KBM-7 (cell line): ENCODE measurements at places on chromosomes 1 and 21.

- DNase-seq: no peak
These were observed 114.5 kb downstream of the OMA1 start for GRCh38 chr1:58431901-58432620.

DNA sequence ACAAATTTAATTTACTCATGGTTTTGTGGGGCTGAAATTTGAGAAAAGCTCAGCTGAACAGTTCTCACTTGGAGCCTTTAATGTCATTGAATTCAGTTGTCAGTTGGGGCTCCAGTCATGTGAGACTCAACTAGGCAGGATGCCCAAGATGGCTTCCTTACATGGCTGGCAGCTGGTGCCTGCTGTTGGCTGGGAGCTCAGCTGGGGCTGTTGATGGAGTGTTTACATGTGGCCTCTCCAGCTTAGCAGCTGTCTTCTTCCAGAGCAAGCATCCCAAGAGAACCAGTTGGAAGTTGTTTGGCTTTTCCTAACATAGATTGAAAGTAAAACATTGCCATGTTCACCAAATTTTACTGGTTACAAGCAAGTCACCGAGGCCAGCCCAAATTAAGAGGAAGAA, 81.8 kb upstream of the KCNA3 start:
- no peak for DNase-seq

DNA sequence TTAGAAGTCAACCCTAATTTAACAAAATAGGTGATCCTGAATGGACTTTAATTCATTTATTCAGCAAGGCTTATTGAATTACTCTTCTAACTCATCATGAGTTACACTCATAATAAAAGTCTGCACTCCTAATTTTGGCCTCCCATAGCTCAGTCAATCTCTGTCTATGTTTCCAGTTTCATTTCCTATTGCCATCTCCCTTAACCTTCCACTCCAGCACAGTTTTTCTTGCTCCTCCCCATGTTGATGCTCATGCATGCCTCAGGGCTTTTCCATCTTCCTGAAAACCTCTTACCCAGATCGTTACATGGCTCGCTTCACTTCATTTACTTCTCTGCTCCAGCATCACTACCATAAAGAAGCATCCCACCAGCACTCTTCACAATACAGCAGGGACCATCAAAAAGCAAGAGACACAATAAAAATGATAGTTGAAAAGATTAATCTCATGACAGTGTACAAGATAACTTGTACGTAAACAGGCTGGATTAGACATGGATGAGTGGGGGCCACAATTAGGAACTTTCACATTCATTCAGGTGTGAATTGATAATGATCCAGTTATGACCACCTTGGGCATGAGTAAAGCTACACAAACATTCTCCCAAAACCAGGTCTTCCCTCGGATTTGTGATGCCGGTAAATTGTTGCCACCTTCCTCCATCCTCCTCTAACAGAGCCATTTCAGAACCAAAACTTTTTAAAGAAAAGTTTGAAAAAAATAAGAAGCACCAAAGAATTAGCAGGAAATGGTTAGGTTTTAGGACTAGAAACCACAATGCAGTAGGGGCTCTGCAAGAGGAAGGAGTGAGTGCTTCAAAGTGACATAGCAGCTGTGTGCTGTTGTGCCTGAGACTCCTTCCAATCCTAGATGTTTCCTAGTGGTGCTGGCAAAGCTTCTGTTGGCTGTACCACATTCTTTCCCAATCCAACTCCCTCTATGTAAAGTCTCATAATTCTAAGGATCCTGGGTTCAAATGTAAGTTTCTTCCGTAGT, 89.8 kb downstream of the OLFML2B start:
- DNase-seq: peak; percentile 30

DNA sequence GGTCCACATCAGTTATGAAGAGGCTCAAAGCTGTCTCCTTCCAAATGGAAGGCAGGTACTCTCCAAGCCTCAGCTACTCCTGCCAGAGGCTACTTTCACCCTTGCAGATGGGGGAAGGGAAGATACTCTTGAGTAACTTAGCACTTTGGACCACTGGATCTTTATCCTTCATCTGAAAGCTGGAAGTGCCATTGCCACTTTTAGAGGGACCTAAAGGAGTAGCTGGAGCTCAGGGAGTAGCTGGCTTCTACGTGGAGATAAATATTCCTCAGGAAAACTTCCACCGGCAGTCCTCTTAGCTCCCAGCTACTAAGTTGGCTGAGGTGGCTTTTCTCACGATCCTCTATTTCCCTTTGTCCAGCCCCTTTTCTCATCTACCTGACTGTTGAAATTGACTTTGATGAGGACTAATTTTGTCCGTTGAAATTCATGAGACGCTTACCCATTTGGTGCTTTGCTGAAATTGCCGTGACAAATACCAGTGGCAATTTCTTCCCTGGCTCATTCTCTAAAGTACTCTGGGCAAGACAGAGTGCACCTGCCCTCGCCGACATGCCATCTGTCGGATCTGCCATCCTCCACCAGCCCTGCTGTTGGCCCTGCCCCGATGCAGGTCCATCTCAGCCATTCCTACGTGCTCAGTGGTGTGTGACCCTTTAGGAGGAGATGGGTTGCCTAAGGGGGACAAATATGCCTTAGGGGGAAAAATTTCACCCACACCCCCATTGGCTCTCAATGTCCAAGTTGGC, 13.6 kb downstream of the IGSF21 start:
- DNase-seq: no peak

DNA sequence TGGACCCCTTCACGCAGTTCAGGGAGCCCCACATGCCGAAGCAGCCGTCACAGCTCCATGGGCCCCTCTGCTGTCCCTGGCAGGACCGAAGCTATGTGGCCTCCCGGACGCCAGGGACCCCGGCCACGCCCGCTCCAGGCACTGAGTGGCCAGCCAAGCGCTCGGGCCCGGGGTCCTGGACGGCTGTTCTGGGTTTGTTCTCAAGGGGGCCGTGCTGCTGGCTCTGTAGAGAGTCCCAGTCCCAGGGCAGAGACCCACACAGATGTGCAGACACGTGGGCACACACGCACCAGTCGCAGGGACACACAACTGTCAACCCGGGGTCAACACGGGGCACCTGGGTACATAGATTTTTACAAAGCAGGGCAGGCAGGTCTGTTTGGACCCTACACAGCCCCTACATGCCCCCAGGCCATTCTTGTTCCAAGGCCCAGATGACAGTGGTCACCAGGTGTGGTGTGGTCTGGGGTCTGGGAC, 6.7 kb downstream of the B3GALT6 start:
- no peak for DNase-seq

- no peak for DNase-seq
These were observed 283.0 kb downstream of the LRRIQ3 start for GRCh38 chr1:73914951-73915350.

- no peak for DNase-seq
These were observed 176.0 kb upstream of the NRIP1 start for GRCh38 chr21:15240848-15241247.

DNA sequence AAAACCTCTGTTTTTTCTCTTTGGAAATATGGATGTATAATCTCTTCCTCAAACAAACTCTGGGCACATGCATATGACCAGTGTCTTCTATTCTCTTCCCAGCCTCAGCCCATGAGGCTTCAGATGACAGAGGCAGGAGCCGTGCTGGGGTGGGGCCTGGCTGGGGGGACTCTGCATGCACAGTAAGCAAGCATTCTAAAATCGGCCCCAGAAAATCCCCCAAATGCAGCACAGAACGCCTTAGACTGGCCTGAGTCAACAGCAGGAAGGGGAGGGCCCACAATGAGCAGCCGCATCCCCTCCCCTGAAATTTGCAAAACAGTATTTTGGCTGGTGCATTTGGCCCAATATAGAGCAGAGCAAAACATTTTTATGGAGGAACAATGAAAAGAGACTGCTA, 47.8 kb downstream of the ITPKB start:
- no peak for DNase-seq

DNA sequence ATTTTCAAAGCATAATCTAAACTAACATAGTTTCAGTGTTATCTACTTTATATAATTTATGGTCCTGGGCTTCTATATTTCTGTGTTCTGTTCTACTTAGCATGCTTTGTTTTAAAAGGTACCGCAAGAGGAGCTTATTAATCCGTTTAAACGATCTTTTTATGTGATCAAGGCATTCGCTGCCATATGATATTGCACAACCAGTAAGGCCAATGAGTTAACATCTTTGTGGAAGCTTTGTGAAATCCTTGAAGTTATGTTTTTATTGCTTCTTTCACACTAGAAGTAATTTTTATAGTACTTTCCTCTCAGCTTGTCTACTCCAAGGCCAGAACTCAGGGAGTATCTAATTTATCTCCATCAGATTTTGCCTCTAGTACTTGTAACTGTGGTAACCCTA, 8.9 kb downstream of the LRRC8C start:
- DNase-seq: no peak

DNA sequence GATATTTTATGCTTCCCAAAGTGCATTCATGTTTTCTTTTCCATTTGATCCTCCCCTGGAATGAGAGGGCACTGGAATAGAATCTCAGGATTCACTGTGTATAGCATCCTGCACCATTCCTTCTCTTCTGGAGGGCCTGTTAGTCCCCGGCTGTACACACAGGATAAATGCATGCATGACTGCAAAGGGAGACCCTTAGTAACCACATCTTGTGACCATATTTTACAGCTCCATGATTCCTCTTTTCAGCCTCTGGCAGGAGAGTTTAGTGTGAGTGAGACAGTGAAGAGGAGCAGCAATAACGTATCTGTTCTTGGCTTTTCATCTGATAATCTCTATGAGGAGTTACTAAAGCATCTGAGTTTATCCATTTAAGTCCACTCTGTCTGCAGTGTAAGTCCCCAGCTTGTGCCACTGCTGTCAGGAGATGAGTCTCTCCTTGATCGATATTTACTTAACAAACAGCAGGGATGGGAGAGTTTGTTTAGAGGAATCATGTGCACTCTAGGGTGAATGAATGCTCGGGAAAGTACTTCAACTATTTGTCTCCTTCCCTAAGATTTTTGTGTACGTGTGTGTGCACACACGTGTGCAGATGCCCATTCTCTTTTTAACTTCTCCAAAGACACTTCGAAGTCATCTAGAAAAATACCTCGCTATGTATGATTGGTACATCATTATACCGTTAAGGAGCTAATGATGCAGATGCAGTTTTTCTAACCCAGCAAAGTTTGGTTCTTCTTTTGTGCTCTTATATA, 41.1 kb downstream of the PROX1 start:
- no peak for DNase-seq

- no peak for DNase-seq
These were observed 10.3 kb downstream of the FBXO28 start for GRCh38 chr1:224124220-224124619.

DNA sequence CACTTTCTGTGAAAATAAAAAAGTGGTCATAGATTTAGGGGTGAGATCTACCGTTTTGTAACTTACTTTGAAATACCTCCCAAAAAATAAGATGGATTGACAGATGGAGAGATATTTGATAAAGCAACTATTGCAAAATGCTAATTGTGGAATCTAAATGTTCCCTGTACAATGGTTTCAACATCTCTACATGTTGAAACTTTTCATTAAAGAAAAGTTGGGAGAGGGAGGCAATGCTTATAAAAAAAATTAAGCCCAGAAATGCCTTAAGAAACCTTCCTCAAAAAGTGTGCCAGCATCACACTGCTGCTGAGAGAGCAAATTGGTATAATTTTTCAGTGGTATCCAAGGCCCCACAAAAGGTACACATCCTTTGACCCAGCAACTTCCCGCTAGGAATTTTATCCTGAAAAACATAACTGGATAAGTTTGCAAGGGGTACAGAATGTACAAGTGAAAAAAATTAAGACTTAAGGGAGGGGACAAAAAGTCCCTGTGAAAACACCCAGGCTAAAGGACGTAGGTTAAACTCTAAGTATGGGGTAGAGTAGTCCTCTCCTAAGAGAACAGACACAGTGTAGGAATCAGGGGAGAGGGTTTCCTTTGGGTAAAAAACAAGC, 84.3 kb downstream of the TGFBR3 start:
- no peak for DNase-seq

GRCh38 chr1:154641534-154641933, 33.5 kb upstream of the ADAR start:
- no peak for DNase-seq

DNA sequence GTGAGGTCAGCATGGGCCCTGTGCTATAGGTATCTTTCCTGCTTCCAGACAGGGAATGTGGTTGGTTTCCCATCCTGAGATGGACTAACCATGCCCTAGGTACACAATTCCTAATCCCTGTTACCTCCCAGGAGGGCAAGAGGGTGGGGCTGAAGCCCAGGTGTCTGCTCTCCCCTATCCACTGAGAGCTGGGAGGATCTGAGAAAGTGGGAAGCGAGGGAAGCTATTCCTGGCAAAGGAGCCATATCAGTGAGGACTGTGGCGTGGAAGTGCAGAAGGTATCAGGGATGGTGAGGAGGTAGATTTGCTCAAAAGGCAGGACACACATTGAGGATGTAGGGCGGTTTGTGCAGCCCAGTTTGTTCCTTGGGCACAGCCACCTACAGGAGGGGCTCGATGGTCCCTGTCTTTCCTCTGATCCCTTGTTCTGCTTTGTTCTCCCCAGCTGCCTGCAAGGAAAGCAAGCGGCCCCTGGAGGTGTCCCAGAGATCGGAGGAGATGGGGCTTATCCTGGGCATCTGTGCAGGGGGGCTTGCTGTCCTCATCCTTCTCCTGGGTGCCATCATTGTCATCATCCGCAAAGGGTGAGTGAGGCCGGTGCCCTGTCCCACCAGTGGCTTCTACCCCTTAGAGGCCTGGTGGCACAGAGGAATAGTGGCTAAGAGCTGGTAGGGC, 48.1 kb downstream of the PTPRU start:
- no peak for DNase-seq

DNA sequence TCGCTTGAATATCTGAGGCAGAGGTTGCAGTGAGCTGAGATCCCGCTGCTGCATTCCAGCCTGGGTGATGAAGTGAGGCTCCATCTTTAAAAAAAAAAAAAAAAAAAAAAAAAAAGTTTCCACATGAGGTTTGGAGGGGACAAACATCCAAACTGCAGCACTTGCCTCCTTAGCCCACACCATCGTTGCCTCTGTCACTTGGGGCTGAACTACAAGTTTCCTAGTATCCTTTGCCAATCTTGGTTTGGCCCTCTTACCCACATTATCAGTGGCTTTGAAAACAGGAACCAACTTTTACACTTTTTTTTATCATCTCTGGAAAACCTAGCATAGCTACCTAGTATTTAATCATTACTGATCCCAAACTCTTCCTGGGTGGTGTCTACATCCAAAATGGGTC, 59.2 kb downstream of the CLSTN1 start:
- peak; percentile 29 for DNase-seq

GRCh38 chr1:43009274-43009673, 50.6 kb upstream of the SLC2A1 start:
- DNase-seq: peak; percentile 93

GRCh38 chr1:157252473-157252872, 114.3 kb upstream of the ETV3 start:
- no peak for DNase-seq

DNA sequence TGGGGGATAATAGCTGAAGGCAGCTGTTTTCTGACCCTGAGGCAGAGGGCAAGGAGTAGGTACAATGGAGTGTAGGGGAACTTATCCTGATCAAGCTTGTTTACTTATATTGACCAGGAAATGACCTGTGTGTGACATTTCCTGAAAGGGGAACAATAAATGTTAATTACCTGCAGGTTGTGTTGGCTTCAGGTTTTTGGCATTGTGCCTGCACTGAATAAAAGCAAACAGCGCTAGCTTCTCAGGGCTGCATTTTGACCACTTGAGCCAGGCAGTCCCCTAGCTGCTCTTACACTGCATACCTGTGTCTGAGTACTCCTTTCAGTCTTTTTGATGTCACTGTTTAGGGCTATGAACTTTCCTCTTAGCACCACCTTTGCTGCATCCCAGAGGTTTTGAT, 40.6 kb downstream of the DRAM2 start:
- peak; percentile 23 for DNase-seq
